ENCODE measurements at places on chromosomes 1 and 21.

DNA sequence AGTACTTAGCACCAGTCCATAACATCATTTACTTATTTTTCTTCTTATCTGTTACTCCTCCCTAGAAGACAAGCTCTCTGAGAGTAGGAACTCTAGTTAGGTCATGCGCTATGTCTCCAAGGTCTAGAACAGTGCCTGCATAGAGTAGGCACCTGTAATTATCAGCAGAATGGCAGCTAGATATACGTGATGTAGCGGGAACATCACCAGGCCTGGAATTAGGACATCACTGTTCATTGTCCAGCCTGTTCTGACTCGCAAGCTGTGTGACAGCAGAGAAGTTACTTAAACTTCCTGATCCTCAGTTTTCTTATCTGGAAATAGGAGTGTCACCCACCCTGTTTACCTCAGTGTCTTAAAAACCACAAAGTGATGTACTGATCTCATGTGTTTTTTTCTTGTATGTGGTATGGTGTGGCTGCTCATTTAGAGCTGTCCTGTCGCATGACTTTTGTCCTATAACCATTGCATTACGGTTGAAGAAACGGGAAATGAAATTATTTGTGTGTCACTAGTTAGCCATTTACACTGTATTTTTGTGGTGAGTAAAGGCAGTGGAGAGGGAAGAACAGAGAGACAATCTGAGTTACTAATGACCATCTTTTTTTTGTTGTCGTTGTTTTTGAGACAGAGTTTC lies 37.1 kb upstream of the EXO1 start:
- no peak for DNase-seq

- no peak for DNase-seq
These were observed 178.4 kb downstream of the USP25 start for GRCh38 chr21:15908187-15908586.

GRCh38 chr1:60898413-60898812 lies 183.9 kb upstream of the NFIA start:
- no peak for DNase-seq

GRCh38 chr1:161981735-161982506 lies 41.7 kb downstream of the OLFML2B start:
- DNase-seq, result no peak

GRCh38 chr1:114758256-114758832 lies 560 bp upstream of the CSDE1 start:
- no peak for DNase-seq

DNA sequence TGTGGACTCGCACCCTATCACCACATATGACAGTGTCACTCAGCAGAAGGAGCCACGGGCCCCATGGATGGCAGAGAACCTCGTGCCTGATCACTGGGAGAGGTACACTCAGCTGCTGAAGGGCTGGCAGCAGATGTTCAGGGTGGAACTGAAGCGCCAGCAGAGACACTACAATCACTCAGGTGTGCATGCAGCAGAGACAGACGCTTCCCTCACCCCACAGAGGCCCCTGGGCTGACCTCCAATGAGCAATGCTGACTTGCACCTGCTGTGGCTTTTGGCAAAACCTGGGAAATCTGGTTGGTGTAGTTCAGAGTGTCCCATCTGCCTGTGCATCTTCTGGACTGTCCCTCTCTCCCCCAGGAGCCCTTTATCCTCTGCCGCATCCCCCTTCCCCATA lies 51.9 kb downstream of the KIAA1614 start:
- DNase-seq, result no peak

GRCh38 chr1:161838885-161839284 lies 72.8 kb downstream of the ATF6 start:
- DNase-seq, result no peak

GRCh38 chr21:41923631-41924367 lies 30.0 kb downstream of the C2CD2 start:
- no peak for DNase-seq

GRCh38 chr21:27505516-27505915 lies 538.6 kb upstream of the ADAMTS5 start:
- no peak for DNase-seq

DNA sequence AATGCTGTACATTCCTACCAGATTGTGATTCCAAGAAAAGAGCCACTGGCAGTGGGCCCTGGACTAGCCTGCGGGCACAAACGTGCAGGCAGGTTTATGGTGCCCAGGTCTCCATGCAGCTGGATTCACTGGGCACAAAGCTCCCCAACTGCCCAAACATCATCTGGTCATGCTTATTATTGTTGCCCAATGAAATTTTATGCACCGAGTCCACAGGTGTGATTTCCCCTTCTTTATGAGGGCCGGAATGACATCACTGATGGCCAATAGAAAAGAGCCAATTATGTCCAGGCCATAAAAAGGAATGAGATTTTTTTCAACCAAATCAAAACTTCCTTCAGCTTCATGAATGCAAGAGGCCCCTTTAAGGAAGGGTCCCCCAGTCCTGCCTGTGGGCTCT lies 66.2 kb downstream of the ERI3 start:
- DNase-seq, result no peak

GRCh38 chr1:101388904-101389546 lies 152.2 kb downstream of the S1PR1 start:
- no peak for DNase-seq

DNA sequence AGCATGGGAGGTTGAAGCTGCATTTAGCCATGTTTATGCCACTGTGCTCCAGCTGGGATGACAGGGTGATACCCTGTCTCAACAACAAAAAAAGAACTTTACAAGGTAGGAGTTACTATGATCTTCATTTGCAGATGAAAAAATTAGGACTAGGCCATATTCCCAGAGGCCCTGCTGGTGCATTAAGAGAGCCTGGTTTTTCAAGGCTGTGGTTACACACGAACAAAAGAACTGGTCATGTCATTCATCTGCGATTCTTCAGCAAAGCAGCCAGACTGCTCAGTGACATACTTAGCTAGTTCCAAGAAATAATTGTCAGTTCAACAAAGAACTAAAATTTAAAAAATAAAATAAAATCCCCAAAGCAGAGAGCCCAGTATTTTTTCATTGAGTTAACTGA lies 66.1 kb upstream of the SLC22A15 start:
- no peak for DNase-seq

GRCh38 chr1:221104596-221104995 lies 225.4 kb downstream of the HLX start:
- no peak for DNase-seq

GRCh38 chr1:7198664-7199063 lies 413.4 kb downstream of the CAMTA1 start:
- no peak for DNase-seq

DNA sequence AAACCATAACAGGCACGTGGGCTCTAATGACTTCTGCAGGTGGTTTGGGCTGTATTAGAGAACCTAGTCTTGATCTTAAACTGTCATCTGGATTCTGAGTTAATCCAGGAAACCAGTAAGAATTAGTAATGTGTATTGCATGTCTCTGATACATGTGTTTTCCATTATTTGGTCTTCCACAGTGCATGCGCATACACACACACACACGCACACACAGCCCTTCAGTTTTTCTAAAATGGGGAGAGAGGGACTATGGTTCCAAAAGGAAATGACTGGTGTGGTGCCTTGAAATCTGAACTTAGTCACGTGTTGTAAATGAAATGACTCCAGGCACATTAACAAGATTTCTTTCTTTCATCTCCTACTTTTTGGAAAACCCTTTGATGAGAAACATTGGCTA lies 67.6 kb downstream of the OLFML2B start:
- DNase-seq, result no peak

- DNase-seq, result no peak
These were observed 13.2 kb downstream of the CAPZB start for GRCh38 chr1:19472174-19472573.

- DNase-seq, result no peak
These were observed 5.2 kb upstream of the SH3GLB1 start for GRCh38 chr1:86699186-86699585.

DNA sequence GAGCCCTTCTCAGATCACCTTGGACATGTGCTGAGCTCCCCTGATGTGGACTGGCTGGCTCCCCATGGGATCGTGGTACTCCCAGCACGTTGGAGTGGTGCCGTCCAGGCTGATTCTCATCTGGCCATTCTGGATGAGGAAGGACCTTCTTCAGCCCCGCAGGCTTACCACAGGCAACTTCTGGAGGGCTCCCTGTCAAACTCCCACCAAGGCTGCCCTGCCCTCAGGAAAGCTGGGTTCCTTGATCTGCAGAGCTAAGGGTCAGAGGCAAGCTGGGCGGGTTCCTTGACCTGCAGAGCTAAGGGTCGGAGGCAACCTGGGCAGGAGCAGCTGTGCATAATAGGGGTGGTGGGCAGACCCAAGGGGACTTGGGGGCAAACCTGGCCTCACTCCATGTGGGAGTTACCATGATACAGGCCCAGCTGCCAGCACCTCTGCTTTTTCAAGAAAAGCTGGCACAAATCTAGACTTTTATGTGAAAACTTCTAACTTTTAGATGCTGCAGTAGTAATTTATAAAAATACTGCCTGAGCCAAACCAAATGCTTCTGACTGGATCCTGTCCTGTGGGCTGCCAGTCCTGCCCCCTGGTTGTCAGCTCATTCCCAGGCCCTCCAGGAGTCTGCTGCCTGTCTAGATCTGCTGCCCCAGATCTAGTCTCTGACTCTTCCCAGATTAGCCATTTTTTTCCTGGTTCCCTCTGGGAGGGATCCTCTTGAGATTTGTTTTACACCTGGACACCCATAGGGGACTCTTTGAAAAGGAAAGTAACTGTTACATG lies 5.6 kb upstream of the THEM5 start:
- no peak for DNase-seq

GRCh38 chr1:59596432-59596831 lies 218.3 kb upstream of the HOOK1 start:
- no peak for DNase-seq

DNA sequence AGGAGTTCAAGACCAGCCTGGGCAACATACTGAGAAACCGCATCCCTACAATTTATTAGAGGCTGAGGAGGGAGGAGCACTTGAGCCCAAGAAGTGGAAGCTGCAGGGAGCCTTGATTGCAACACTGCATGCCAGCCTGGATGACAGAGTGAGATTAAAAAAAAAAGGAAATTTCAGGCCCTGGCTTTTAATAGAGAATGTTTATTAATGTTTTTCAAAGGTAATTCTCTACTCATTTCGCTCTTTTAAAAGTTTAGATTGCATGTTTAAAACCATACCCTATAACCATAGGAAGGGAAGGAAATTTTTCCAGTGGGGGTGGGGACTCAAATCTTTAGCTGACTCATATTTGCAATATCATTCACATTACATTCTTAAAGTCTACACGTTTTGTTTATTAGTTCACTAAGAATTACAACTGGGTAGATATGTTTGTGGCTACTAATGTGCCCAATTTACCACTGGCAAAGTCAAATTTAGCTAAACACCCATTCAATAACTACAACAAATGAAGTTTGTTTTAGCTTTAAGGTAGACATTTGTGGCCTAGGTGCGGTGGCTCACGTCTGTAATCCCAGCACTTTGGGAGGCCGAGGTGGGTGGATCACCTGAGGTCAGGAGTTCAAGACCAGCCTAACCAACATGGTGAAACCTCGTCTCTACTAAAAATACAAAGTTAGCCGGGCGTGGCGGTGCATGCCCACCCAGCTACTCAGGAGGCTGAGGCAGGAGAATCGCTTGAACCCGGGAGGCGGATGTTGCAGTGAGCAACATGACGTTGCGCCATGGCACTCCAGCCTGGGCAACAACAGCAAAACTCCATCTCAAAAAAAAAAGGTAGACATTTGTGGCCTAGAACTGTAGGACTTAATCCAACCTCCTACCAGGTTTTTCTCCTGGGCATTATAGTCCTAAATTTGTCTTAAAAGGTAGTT lies 5.0 kb downstream of the KDM5B start:
- no peak for DNase-seq

GRCh38 chr1:17573518-17574041 lies 34.1 kb downstream of the ARHGEF10L start:
- DNase-seq, result no peak

GRCh38 chr1:41238311-41238988 lies 3.7 kb downstream of the SCMH1 start:
- no peak for DNase-seq

- DNase-seq, result peak; percentile 76
These were observed 113.1 kb upstream of the IRF2BP2 start for GRCh38 chr1:234722904-234723720.

- DNase-seq, result no peak
These were observed 75.7 kb upstream of the TNFSF18 start for GRCh38 chr1:173126421-173126820.

DNA sequence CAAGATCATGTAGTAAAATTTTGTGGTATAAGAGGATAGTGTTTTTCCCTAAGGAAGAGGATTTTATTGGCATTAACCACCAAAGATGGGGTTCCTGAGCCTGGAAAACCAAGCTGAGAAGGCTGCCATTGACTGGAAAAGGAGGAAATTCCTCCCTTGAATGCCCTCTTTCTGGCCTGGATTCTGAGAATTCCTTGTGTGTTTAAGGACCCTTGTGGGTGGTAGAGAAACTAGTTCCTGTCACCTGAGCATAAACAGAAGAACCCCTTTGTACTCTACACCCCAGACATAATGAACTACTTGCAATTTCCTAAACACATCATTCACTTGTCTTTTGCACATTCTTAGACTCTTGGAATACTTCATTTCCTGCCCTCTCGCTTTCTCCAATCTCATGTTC lies 33.1 kb upstream of the CEP350 start:
- no peak for DNase-seq

DNA sequence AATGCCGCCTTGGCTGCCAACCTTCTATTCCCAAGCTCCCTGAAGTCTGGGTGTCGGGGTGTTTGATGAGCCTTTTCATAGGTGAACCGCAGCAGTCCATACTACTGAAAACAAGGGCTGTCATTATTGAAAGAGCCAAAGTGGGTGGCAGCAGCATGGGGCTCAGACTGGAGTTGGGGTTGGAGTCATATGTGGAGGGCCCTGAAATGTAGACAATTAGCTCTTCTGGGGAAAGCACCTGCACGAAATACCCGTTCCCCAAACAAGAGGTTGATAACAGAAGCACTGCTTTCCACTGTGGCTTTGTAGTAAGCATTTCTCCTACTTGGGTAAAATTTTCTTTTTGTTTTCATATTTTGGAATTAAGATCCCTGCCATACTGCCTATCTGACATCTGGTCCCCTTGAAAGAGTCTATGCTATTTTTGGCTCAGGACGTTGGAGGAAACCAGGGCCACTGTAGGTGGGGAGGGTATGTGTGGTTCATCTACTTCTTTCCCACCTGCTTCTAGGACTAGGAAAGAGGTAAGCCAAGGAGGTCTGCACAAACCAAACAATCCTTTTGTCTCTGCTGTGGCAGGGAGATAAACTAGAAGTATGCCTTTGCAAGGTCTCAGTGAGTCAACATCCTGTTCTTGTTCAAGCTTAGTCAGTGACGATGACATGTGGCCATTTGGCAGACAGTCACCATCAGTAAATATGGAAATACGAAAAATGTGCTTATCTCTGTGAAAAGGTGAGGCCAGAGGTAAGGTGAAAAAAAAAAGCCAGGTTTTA lies 197.0 kb upstream of the UBE2U start:
- no peak for DNase-seq

Measured in CD4-positive, alpha-beta T cell treated with Interleukin-6 for 4 hours (primary cell).